NCI-H2081 treated with DMSO at 0.1 percent for 48 hours (cell line): ENCODE measurements at places on chromosomes 6 and 20.

GRCh38 chr6:37524025-37524969 lies 24.6 kb upstream of the CCDC167 start:
- no peak for DNase-seq

DNA sequence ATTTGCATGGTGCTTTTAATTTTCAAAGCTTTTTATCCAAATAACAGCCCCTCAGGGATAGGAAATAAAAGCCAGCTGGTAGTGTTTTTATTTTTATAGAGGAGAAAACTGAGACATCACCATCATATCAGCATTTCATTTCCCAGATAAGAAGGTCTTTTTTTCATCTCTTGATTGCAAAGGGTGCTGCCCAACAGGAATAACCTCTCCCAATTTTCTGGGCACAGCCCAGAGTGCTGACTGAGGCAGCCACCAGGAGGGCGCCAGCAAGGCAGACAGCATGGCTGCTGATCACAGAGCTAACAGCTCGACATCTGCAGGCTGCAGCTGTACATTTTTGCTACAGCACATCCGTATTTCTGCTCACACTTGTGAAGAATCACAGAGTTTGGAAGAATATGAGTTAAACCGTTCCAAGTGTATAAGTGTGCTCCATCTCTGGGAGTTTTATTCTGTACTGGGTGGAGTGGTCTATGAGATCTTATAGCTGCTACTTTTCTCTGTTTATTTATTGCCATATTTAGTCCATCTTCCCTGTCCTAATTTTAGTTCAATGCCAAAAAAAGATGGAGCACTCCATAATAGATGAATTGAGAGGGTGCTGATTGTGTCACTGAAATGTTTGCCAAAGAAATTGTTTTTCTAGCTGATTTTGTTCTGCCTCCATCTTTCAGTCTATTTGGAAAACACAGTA lies 85.5 kb upstream of the C20orf144 start:
- DNase-seq, result no peak

- DNase-seq, result no peak
Observed at GRCh38 chr6:154403788-154404187, 47.2 kb upstream of the IPCEF1 start.

DNA sequence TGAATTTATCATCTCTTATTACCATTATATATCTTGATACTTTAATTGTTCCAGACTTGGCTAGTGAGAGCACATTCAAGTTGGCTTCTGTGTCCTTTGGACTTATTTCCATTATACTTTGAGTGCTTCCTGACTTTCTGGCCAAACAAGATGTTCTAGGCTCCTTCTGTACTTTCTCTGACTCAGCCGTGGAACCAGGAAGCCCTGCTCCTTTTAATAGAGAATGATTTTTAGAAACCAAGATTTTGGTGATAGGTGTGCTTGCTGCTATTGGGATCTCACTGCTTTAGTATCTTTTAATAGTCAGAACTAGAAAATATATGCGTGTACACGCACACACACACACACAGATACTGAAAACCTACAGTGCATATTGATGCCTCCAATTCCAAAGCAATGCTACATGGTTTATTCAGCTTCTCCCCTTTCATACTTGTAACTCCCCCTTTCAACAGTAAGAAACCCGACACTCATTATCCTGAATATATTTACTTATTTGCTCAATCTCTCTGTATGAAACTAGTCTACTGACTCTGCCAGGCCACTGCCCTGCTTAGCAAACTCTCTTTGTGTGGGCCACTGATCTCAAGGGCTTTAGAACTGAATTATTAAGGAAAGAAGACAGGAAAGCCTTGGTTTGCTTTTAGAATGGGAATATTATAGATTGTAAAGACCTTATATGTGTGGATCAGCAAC lies 42.7 kb upstream of the EZR start:
- no peak for DNase-seq

- DNase-seq, result no peak
Observed at GRCh38 chr20:4021906-4022305, 6.5 kb upstream of the RNF24 start.

- no peak for DNase-seq
Observed at GRCh38 chr20:31860390-31861134, 9.8 kb downstream of the DUSP15 start.

DNA sequence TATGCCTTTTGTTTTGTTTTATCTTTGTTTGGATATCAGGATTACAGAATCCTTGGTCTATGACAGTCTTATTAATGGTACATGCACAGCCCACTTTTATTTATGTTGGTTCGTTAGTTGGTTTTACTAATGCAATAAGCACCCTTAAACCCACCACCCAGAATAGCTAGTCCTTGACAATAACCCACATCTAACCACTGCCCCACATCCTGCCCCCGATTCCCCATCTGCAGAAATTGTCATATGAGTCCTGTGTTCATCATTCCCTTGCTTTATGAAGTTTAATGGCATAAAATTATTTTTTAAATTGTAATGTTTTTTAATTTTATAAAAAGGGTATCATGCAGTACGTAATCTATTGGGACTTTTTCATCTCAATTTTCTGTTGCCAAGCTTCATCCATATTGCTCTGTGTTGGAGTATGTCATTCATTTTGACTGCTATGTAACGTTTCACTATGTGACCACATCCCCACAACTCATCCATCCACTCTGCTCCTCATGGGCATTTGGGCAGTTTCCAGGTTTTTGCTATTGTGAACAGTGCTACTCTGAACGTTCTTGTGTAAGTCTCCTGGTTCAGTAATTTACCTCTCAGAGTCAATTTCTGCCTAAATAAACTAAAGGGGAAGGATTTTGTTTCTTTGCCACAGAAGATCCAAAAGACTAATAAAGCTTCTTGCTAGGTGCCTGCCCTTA lies 150.4 kb downstream of the MRPL14 start:
- DNase-seq, result no peak

DNA sequence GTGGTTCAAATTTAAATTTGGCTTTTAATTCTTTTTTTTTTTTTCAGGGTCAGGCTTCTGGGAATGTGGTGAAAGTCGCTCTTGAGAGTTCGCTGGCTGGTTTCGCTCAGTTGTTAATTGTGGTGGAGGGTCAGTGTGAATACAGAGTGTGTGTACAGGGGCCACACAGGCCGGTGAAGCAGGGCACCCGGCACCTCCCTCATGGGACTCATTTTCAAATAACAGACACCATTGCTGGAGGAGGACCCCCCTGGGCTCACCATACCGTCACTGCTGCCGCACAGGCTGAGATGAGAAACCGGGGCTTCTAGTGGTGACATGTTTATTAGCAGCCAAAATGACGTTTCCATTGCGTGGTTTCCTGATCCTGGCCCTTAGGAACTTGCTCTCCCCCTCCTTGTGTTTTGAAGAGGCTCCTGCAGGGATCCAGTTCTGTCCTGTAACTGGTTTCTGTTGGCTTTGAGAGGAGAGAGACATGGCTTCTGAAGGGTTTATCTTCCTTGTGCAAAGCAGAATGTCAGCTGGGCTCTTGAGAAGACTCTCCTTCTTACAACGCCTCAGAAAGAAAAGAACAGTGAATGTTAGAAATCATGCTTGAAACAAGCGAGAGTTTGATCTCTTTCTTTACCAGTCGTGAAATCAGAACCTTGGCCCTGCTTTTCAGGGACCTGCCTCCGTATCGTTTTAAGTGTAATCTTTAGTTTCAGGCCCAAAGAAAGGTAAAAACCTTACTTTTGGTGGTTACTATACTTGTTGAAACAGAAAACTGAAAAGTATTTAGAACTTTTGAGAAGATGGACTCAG lies 37.8 kb downstream of the DUSP22 start:
- no peak for DNase-seq

DNA sequence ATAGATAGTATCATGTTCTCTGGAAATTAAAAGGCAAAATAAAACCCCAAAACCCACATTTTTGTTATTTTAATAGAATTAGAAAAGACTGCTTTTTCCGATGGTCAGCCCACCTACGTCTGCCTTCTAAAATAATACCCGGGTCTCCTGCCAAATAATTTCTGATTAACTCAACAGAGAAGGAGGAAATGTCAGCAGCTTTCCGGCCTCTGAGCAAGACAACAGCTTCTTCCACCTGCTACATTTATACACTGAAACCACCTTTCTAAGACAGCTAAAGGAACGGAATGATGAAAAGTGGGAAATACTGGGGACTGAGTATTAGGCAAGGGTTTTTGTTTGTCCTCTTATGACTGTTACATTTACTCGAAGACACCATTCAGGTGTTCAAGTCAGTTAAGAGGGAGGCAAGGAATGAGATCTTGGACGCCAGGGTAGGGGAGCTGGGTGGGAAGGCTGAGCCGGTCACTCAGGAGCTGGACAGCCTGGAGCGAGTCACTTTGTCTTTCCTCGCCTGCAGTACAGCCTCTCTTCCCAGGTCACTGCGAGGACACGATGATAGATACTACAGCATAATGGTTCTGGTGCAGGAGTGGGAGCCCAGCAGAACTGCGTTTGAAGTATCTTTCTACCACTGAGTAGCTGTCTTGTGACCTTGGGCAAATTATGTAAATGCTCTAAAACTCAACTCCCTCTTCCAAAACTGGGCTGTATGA lies 96.3 kb upstream of the QKI start:
- no peak for DNase-seq

DNA sequence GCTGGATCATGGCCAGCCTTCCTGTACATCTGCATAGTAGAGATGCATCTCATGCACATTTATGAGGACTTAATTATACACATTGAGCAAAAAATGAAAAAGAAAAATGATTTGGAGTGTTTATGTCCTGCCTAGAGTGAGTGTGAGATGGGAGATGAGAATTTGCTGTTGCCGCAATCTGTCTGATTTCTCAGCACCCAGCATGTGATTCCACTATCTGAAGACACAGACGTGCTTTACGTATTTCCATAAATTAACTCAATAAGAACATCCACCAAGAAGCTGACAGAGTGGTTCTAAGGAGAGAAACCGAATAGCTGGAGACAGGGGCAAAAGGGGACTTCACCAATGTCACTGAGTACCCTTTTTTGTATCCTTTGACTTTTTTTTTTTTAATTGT lies 15.2 kb downstream of the EDEM2 start:
- DNase-seq, result no peak

- no peak for DNase-seq
Observed at GRCh38 chr6:118865100-118865391, 28.9 kb upstream of the ASF1A start.

DNA sequence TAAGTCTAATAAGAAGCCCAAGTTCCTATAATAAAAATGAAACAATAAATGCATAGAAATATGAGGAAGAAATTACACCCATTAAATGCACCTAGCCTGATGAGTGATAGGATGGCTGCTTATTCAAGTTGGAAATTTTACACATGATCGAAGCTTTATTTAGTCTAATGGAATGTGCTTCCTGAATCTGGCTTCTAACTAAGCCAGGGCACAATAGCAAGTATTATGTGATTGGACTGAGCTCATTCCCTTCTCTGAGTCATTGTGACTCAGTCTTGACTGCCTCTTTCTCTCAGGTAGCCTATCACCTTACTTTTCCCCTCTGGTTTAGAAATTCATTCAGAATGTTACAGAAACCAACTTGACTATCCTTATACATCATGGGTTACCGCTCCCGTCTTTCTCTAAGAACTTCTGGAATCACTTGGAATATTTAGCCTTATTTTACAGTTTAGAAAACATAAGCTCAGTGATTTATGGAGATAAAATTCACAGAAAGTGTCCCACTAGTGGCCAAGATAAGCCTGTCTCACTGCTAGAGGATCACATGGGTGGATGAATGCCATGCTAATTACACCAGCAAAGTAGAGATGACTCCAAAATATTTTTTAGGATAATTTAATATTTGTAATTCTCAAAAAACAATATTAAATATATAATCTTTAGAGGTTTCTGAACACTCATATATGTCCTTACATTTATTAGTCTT lies 505.3 kb upstream of the JAG1 start:
- no peak for DNase-seq

DNA sequence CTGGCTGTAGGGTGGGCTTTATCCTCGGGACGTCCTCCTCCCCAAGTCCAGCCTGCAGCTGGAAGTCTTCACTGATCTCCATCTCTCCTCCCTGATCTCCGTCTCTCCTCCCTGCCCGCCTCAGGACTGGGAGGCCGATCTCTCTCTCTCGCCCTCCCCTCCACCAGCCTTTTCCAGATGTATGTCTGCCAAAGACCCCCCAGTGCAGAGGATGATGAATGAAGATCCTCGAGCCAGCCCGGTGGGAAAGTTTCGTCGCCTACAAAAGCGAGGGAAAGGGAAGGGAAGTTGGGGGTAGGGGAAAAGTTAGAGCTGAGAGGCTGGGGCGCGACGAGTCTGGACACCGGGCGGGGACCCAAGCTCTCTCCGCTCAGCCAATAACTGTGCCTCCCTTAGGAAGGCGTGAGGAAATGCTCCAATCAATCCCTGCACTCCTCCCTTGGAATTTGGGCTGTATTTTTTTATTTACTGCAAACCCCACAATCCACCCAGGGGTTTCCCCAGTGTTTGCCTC lies 595 bp upstream of the SRF start:
- DNase-seq, result no peak

DNA sequence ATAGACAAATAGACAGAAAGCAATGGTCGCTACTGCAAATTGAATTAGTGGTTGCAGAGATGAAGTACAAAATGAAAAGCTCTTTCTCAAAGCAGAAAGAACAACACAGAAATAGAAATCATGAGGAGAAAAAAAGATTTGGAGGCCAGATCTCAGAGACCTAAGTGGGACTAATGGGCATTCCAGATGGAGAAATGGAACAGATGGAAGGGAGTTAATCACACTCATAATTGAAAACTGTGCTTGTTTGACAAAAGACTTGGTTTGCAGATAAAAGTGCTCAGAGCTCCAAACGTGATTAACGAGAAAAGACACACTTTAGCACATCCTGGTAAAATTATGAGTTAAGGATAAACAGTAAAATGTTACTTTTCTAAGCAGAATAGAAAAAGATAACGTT lies 58.1 kb upstream of the SNRPB2 start:
- DNase-seq, result no peak

DNA sequence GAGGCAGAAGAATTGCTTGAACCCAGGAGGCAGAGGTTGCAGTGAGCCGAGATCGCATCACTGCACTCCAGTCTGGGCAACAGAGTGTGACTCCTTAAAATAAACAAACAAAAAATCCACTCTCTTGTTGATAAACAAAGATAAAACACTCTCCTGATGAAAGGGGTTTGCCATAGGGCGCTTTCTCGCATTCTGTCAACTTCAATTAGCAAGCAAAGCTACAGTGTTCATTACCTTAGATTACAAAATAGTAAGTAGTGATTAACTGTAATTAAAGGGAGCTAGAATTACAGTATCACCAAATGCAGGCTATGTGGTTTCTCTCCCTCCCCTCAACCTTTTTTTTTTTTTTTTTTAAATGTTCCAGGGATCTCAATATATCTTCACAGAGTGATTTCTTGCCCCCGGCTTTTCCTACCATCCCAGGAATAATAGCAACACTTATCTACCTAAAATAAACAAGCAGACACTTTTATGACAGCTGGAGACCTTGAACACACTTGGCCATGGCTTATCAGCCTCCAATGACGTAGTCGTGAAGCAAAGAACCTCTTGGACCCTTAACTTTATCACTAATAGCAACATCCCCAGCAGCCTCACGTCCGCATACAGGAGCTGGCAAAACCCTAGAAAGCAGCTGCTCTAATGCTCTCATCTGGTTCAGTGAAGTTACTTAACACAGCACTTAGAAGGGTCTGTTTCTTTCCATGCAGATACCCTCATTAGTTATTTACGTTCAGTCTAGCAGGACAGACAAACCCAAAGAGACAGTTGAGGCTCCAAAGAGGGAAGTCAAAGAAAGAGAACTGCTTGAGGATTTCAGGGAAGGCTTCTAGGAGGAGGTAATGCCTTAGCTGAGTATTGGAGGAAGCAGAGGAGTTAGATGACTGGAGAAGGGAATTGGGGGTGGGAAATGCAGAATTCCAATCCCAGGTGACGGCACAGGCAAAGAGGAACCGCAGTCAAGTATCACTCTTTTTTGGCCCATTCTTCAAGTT lies 37.9 kb upstream of the NEDD9 start:
- DNase-seq, result no peak
